ENCODE measurements at places on chromosomes 7 and 10. TPM values are rescaled to one million over a fixed set of nuclear protein-coding genes. Genes with fewer than 3 reads are reported as not detected.

ANKRD61 gene
- total RNA-seq = not detected

MMRN2 gene
- not detected for total RNA-seq

CASTOR2 gene
- total RNA-seq = 4.9 TPM

OR2A12 gene
- total RNA-seq = not detected

GRM3 gene
- not detected for total RNA-seq

TMEM229A gene
- not detected for total RNA-seq

NRG3 gene
- not detected for total RNA-seq

CCL24 gene
- total RNA-seq = not detected

CCDC3 gene
- total RNA-seq = 0.12 TPM

ZCCHC24 gene
- 2.1 TPM for total RNA-seq

TRIM50 gene
- total RNA-seq = not detected

IGFBP1 gene
- not detected for total RNA-seq

LRRC27 gene
- total RNA-seq = 32.2 TPM

ZNF316 gene
- 72.6 TPM for total RNA-seq

PI4K2A gene
- 18.4 TPM for total RNA-seq

CCDC186 gene
- total RNA-seq = 31.5 TPM

CRHR2 gene
- not detected for total RNA-seq

LRMDA gene
- not detected for total RNA-seq

All from B cell (primary cell).